SK-N-SH (cell line): ENCODE measurements at places on chromosomes 5 and 9.
A peak's percentile ranks its signal among the peaks of the same experiment; 100 is the strongest.

GRCh38 chr9:97710356-97711222, 13.4 kb upstream of the XPA start:
- DNase-seq = peak; percentile 79

DNA sequence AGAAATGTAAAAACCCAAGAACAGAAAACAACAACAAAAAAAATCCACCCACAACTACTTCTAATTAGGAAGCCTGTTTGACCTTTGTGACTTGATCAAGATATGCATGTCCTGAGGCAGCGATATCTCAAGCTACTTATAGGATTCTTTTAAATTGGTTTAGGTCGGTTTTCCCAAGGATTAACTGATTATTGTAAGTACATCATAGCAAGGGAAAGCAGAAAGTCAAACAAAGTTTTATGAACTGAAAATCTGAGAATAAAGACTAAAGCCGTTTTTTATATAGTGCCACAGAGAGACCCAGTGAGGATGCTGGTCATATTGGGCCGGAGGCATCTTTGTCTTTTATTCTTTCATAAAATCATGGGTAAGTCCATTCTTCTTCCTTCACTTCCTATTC, 72.0 kb downstream of the CD180 start:
- DNase-seq = no peak

DNA sequence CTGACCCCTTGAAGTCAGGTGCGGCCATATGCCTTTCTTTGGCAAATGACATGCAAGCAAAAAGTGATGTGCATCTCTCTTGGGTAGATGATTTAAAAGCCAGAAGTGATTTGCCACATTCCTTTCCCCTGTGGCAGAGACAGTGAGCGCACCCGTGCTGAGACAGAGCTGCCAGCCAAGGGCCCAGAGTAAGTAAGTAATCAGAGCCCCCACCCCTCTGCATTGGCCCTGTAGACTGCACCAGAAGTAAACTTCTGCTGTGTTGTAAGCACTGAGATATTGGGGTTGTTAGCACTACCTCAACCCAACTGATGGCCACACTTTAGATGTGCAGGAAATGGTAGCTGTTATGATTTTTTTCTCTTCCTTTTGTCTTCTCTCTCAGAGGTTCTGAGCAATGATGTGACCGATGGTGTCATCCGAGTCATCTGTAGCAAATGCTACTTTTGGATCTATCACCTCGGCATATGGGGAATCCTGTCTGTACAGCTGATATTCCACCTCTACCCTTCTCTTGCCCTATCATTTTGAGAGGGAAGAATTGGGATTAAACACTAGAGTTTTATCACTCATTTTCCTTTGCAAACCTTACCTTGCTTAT, 58.0 kb downstream of the DOCK2 start:
- DNase-seq = no peak

GRCh38 chr9:2459756-2460155, 161.8 kb upstream of the VLDLR start:
- DNase-seq = no peak

DNA sequence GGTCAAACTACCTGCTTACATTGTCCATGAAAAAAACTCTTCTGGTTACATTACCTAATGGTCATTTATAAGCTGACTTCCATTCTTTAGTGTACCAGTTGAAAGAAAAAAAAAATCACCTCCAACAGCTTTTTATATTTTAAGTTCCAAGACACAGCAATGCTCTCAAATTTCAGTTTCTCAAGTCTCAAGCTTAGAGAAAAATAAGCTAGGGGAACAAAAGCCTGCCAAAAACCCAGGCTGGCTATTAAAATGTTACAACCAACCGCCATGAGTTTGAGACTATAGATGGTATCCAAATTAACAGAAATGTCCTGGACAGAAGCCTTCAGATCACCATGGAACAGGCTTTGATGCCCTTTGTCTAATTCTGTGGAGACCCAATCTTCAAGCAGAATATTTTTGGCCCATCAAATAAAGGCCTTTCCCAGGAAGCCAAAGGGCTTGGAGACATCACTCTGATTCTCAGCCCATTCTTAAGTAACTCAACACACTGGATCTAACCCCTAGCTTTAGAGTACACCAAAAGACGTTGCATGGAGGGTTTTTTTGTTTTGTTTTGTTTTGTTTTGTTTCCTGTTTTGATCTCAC, 343.7 kb downstream of the GLIS3 start:
- DNase-seq = no peak

DNA sequence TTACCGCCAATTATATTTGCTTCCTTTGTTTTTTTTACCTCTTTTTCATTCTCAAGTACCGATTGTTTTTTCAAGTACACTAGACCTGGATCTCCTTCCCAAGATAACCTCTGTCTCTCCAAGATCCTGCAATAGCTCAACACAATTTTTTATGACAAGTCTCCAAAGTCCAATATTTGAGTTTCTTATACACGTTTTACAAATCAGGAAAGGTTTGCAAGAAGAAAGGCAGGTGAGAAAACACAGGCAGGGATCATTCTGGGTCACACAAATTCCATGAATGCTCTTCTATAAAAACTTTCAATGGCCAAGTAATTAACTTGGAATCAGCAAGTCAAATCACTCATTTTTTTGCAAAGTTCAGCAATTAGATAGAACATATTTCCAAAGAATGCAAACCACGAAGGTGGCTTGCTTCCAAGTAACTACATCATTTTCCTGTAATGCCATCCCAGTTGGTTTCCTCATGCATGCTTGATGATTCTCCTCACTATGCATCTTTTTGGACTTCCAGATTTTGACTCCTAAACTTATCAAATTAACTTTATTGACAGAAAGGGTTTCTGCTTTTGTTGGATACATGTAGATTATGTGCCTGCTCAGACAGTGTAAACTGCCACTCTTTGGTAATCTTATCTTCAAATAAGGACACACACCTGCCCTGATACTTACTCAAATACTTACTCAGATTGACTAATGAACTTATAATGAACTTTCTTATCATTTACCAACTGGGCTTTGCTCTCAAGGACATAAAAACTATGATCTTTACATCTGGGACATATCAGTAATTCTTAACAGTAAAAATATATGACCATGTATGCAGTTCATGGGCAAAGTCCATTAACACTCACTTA, 24.7 kb upstream of the IFNE start:
- DNase-seq = no peak

- no peak for DNase-seq
Measured at GRCh38 chr5:23457780-23458179, 49.6 kb upstream of the PRDM9 start.

DNA sequence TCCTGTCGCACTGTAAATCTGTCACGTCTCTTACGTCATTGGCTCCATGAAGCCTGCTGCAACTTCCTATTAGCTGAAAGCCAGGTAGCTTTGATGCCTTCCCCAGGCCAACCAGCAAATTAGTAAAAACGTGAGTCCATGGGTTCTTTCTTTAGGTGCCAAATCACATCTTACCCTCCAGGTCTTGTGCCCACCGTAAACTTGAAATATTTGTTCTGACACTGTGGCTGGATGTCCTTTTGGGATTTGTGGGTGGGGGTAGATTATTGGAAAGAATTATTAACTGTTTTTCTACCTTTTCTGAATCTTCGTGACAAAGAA, 172.8 kb downstream of the NR3C1 start:
- DNase-seq = no peak

- no peak for DNase-seq
Measured at GRCh38 chr9:37596504-37596903, 4.1 kb upstream of the TOMM5 start.

GRCh38 chr5:30959238-30959637, 234.2 kb upstream of the CDH6 start:
- no peak for DNase-seq

DNA sequence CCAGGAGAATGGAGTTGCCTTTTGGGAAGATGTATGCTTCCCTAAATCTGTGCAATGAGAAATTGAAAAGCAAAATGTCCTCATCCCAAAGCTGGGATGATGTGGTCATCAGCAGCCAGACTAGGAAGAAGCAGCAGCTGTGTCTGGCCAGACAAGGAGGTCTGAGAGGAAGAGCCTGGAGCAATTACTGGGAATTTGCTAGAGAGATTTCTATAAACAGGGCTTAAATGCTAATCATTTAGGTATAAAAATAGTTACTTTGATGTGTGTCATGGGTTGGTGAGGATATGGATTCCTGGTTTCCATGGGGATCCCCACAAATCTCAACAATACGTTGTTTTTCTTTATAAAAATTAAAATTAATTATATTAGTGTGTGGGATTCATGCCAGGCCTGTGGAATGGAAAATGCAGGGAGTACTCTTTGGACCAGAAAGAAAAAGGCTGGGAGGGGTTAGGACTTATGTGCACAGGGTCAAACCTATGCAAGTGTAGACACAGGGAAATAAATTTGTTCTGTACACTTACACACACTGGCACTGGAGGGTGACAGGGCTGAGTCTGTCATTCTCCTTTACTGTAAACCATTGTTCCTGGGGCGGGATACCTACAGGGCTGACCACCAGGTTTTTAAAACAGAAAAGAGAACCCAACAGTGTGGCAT, 58.7 kb upstream of the TRPC7 start:
- no peak for DNase-seq

DNA sequence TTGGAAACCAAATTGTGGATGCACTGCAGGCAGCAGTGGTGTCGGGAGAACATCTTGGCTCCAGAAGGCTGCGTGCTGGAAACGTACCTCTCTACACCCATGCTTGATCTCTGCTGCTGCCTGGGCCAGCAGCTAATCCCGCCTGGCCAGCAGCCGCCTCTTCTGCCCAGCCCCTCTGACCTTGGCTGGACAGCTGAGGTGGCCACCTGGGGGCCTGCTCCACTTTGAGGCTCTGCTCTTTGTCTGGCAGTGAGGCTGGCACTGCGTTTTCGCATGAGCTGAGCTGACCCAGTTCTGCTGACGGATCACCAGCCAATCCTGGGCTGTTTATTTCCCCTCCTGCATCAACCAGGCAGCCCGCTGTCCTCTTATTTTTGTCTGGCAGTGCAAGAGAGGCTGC, 154.9 kb downstream of the TENT4A start:
- peak; percentile 26 for DNase-seq

GRCh38 chr5:133890776-133891280, 77.6 kb downstream of the C5orf15 start:
- DNase-seq = no peak
